ENCODE measurements at places on chromosomes 2 and 18. TPM values are rescaled to one million over a fixed set of nuclear protein-coding genes. Genes with fewer than 3 reads are reported as not detected.

The PAIP2B gene
- 23.9 TPM for total RNA-seq

The YIPF4 gene
- total RNA-seq: 36.1 TPM

DNA sequence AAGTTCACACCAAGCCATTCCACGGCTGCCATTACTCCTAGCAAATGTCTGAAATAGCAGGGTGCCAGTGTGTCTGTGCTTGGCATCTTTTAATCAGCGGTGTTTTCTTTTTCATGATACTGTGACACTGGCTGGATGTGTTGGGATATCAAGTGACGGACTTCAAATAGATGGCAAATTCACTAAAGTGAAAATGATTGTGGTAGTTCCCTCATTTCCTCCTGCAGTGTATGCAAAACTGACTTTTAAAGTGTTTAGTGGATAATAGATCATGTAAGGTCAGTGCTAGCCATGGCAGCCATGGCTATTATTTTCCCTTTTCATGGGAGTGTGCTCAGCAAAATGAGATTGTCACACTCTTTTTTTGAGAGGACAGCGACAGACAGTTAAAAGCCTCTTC is 261.5 kb upstream of the SIX3 start:
- no peak for DNase-seq

The LYG2 gene
- total RNA-seq: not detected

- DNase-seq: no peak
Observed at GRCh38 chr2:14015113-14015630, 617.3 kb upstream of the LRATD1 start.

- DNase-seq: no peak
Observed at GRCh38 chr2:10287761-10288160, 14.9 kb upstream of the HPCAL1 start.

The ARHGAP15 gene
- not detected for total RNA-seq

The IGFBP2 gene
- 249 TPM for total RNA-seq

- no peak for DNase-seq
Observed at GRCh38 chr2:232537079-232537478, 2.4 kb upstream of the CHRNG start.

DNA sequence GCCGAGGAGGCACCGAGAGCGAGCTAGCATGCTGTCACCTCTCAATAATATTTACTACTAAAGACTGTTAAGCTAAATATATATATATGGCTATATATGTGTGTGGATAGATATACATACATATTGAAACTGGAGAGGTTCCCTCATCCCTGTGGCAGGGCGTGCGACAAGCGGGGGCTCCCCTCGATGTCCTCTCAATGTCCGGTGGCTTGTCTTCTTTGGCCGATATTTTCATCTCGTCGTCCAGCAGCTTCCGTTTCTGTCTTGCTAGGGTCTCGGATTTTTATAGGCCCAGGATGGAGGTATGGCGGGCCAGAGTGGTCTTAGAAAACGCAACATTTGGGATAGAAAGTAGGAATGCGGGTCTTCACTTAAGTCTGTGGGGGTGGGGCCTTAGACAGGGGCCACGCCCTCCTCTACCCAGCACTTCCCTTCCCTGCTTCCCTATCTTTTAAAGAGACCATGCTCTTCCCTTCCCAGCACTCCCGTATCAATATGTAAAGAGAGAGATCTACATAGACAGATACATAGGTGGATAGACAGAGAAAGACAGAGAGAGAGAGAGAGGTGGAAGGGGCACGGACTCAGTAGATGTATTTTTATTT is 866.8 kb downstream of the DSC3 start:
- DNase-seq: no peak

- DNase-seq: peak; percentile 53
Observed at GRCh38 chr18:811892-812375, at the start of gene YES1. Gene YES1 (minus strand): TSS chr18:812242. CDS start chr18:756827, 55,415 bp downstream.

The HOXD9 gene
- not detected for total RNA-seq

DNA sequence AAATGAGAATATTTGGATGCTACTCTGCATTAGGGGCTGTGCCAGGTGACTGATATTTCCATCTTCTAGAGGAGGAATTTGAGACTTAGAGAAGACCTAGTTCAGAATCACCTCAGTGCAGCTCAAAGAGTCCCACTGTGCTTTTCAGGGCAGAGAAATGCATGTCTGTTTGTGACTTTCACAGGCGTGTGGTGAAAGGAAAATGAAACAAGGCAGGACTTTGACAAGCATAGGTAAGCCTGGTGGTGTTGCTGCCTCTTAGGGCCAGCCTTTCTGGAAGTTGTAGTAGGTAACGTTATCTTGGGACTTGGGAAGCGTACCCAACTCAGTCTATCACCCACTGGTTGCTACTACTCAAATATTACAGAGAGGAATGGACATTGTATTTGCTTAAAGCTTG is 2.6 kb downstream of the GPR39 start:
- no peak for DNase-seq

DNA sequence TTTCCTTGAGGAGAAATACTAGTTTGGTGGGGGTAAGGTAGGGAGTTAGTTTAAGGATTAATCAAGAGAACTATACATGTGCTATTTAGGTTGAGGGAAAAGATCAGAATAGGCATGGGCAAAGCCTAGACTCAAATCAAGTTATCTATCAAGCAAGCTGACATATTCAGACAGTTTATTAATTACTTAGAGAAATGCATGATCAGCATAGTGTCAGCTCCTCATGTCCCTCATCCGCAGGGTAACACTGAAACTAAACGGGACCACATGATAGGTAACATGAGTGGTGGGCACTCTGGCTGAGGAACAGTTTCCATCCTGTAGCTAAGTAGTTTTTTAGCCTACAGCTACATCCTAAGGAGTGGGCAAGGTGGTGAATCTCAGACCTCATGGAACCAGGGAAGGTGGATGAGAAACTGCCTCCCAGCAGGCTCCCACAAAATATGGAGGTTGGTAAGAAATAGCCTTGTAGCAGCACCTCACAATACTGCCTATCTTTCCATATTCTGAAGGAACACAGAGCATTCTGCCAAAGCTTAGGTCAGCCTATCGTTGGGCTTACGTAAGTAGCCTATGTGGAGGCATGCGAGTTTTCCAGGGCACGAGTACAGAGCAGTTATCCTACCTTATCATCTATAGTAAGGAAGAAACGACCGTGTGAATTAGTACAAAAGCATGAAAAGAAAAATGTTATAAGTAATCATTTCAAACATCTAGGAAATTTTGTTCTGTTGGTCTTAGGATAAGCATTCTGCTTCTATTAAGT is 18.4 kb downstream of the ZC3H6 start:
- DNase-seq: no peak

DNA sequence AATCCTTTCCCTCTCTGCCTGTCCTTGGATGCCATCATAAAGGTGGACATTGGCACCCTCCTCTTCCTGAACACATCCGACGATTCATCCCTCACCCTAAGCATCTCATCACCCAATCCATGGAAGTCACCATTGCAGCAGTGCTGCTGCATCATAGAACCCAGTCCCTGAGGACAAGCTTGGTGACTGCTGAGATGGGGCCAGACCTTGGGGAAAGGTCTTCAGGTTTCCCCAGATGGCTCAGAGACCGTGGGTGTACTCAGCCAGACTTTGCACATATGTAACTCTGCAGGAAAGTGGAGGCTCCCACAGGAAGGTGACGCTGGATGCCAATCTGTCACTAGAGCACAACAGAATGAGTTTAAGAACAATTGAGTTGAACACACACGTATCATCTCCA is 202.2 kb downstream of the SOX11 start:
- DNase-seq: no peak

The ITPRIPL1 gene
- 6.1 TPM for total RNA-seq

The APLF gene
- 11.6 TPM for total RNA-seq

DNA sequence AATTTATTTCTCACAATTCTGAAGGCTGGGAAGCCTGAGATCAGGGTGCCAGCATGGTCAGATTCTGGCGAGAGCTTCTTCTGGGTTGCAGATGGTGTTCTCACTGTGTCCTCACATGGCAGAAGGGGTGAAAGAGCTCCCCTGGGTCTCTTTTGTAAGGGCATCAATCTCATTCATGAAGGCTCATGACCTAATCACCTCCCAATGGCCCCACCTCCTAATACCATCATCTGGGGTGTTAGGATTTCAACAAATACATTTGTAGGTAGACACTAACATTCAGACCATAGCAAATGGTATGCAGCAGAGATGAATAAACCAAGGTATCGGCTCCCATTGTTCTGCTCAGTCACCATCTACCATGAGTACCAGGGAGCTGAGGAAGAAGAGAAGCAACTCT is 32.7 kb downstream of the YPEL5 start:
- no peak for DNase-seq

DNA sequence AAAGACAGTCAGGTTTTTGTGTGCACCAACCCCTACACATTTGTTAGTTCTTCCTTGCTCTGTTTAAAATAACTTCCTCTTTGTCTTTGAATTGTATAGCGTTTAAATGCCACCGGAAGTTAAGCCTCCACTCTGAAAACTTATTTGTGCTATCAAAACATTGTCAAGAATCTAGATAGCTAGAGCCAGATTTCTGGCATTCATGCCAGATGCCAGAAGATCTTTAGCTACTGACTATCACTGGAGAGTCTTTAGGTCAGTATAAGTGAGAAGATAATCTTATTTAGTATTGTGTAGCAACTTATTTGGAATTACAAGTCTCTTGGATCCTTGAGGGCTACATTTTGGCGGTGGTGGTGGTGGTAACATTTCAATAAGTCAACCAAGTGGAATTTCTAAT is 63.4 kb upstream of the ADAM23 start:
- DNase-seq: no peak

GRCh38 chr2:20543469-20544152 is 96.7 kb downstream of the RHOB start:
- DNase-seq: no peak

- no peak for DNase-seq
Observed at GRCh38 chr2:16250886-16251285, 310.5 kb downstream of the MYCN start.

- no peak for DNase-seq
Observed at GRCh38 chr18:57258131-57258777, 94.1 kb upstream of the ST8SIA3 start.

DNA sequence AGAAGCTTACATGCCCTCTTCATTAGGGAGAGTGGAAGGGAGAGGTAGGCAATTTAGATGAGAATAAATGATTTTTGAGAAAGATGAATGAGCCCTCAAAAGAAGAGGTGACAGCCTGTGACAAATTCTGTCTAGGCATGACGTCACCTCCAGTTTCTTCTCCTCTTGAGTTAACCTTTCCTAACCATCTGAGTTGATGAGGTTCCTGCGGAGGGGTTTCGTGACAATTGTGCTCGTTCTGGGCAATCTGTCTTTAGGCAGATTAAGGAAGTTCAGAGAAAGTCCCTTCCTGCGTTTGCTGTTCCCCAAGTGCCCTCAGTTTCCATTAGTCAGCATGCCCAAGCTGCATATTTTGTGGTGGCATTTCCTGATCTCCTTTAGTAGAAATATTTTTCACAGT is 640.2 kb upstream of the SYT4 start:
- DNase-seq: no peak

The PPP1R7 gene
- total RNA-seq: 46.5 TPM

GRCh38 chr2:187854801-187855200 is 300.6 kb upstream of the TFPI start:
- DNase-seq: no peak

- DNase-seq: no peak
Observed at GRCh38 chr2:8098476-8099266, 583.2 kb upstream of the ID2 start.

- DNase-seq: no peak
Observed at GRCh38 chr18:22544626-22545025, 126.9 kb upstream of the CTAGE1 start.

DNA sequence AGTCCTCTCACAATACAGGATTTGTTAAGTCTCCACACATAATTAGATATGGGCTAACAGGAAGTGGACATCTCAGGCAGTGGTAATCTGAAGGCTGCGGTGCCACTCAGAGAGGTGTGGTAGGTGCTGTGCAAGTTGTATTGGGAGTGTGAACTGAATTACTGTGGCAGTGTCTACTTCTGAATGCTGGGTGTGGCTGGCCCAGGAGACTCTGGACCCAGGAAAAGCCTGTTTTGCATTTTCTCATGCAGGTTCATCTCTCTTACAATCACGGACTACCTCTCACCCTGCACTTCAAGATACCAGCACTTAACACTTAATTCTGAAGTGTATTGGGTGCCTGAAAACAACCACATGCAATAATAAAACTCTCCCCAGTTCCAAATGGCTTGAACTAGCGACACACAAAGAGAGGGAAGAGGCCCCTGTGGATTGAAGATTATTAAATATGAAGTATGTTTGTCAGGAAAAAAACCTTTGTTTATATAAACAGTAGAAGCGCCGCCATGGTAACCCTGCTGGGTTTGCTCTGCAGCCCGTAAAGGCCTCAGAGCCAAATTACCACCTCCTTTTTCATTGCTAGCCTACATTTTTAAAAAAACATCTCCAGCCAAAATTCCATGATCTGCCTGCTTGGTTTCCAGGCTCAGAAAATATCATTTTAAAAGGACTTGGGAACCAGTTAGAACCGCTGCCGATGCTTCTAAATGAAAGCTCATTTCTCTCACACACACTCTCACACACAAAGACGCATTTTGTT is 77.5 kb downstream of the GFPT1 start:
- no peak for DNase-seq

The RGPD3 gene
- total RNA-seq: 0.38 TPM

The SNORC gene
- total RNA-seq: 1.8 TPM

GRCh38 chr2:164717000-164717803 is 95.9 kb upstream of the GRB14 start:
- no peak for DNase-seq

- no peak for DNase-seq
Observed at GRCh38 chr2:109720380-109721106, 73.6 kb upstream of the RGPD5 start.

DNA sequence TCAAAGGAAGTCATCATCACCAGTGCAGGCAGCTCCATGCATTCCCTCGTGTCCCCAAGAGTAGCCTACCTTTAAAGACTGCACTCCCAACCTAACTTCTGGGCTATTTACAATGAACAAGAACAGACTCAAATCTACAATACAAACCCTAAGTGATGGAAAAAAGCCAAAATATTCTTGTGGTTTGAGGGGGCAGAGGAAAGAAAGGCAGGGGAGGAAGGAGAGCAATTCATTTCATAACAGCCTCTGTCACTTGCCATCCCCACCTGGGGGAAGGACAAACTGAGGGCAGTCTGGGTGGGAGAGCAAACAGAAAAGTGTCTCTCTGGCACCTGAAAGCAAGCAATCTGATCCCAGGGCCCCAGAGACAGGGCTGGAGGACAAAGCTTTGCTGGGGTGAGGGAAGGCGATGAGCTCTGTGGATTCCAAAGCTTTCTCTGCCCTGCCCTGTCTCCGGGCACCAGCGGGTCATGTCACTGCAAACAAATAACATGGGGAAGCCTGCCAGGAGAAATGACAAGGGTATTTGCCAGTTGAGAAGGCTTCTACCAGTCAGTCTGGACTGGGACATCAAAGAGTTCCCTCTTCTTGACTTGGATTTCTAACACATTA is 528.0 kb upstream of the TNP1 start:
- no peak for DNase-seq

The LIMS4 gene
- total RNA-seq: 1.4 TPM

- DNase-seq: no peak
Observed at GRCh38 chr2:227322530-227323205, 2.4 kb upstream of the MFF start.

The APCDD1 gene
- 10.9 TPM for total RNA-seq

GRCh38 chr2:193980599-193980998 is 1676.4 kb upstream of the SLC39A10 start:
- DNase-seq: no peak

The CEBPZ gene
- 48.4 TPM for total RNA-seq

The VRK2 gene
- 22.7 TPM for total RNA-seq

All from progenitor cell of endocrine pancreas (in vitro differentiated cells).